ENCODE measurements at places on chromosomes 5 and 9. TPM values are rescaled to one million over a fixed set of nuclear protein-coding genes. Genes with fewer than 3 reads are reported as not detected.

GRCh38 chr9:113614843-113615648 lies 151.5 kb downstream of the RGS3 start:
- DNase-seq, result peak; percentile 68
- H3K27me3 ChIP-seq, result no peaks in the 10 kb centered on the region
- peak overlapping the region; percentile 76 for H3K27ac ChIP-seq

DNA sequence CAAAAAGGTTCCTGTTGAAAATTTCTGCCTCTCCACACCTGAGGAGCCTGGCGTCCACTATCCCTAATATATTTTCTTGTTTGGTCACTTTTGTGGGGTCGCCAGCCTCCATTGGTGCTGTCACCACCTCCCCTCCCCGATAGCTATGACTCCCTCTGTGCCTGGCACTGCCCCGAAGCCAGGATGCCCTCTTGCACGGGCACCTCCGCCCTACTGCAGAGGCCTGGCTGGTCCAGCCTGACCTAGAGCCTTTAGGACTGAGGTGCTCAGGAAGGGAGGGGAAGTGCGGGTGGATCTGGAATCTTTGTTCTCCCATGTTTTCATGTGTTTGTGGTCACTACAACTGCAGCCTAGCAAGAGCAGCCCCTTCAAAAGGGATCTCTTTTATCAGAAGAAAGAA lies 62.6 kb downstream of the WNK2 start:
- no peaks in the 10 kb centered on the region for H3K36me3 ChIP-seq

DNA sequence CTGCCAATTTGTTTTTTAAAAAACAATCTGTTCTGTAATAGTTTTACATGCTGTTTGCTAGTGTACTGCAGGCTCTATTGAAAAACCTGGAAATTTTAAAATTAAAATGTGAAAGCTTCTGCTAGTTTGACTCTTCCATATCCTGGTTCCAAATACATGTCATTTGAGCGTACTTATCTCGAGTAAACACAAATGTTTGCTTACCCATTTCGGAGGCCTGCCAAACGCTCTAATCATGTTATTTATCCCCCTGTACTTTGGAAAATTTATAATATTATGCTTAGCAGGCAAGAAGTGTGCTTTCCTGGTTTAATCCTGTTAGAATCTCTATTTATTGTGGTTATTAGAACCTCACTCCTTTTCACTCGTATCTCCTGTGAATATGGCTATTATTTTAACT lies 476.8 kb upstream of the CYLC2 start:
- no peaks in the 10 kb centered on the region for H3K36me3 ChIP-seq
- no peaks in the 10 kb centered on the region for H3K4me1 ChIP-seq
- no peak overlapping the region for H3K4me3 ChIP-seq
- H3K27ac ChIP-seq, result no peak overlapping the region
- H3K27me3 ChIP-seq, result no peaks in the 10 kb centered on the region
- DNase-seq, result no peak

- H3K4me1 ChIP-seq, result peaks cover 17% of the 10 kb centered on the region
- H3K36me3 ChIP-seq, result no peaks in the 10 kb centered on the region
- H3K27ac ChIP-seq, result no peak overlapping the region
- DNase-seq, result no peak
Observed at GRCh38 chr5:16812448-16812847, 123.6 kb downstream of the MYO10 start.

- H3K36me3 ChIP-seq, result no peaks in the 10 kb centered on the region
- no peak overlapping the region for H3K4me3 ChIP-seq
- H3K27ac ChIP-seq, result no peak overlapping the region
- H3K27me3 ChIP-seq, result peaks cover 38% of the 10 kb centered on the region
Observed at GRCh38 chr5:178587763-178588611, 2.2 kb downstream of the COL23A1 start.

DNA sequence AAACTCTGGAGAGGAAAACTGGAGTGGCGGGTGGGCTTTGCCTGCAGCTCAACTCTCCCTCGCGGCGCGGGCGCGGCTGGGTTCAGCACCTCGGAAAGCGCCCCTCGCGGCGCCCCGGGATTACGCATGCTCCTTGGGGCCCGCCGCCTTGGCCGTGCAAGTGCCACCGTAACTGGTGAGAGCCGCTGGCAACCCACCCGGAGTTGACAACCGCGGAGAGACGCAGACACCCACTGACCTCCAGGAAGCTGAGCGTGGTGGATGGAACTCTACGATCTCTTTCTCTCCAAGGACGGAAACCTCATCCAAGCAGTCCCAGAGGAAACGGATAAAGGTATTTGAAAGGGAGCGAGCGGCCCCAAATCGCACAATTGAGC lies 194 bp upstream of the RXFP3 start:
- peaks cover 20% of the 10 kb centered on the region for H3K4me1 ChIP-seq
- H3K4me3 ChIP-seq, result peak overlapping the region; percentile 61
- peak; percentile 51 for DNase-seq
- H3K36me3 ChIP-seq, result no peaks in the 10 kb centered on the region

GRCh38 chr9:105993116-105993854 lies 298.9 kb downstream of the TMEM38B start:
- no peaks in the 10 kb centered on the region for H3K4me1 ChIP-seq
- no peak for DNase-seq
- H3K27ac ChIP-seq, result no peak overlapping the region
- H3K36me3 ChIP-seq, result no peaks in the 10 kb centered on the region
- H3K27me3 ChIP-seq, result no peaks in the 10 kb centered on the region

DNA sequence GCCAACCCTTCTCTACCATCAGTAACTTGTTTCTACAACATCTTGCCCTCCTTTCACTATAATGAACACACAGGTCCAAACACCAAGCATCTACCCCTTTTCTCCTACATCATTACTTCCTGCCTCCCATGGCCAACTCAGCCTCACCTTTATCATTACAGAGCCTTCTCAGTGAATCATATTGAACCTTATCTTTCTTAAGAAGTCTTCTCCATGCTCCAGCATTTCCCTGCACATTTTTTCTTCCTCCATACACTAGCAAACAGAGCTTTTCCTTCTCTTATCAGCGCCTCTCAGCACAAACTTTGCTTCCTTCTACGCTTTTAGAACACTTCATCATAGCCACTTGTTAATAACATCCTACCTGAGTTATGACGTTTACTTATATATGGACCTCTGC lies 148.2 kb downstream of the ARL15 start:
- no peak overlapping the region for H3K27ac ChIP-seq
- DNase-seq, result no peak

- DNase-seq, result no peak
- no peaks in the 10 kb centered on the region for H3K27me3 ChIP-seq
- H3K4me1 ChIP-seq, result peaks cover 83% of the 10 kb centered on the region
- no peak overlapping the region for H3K4me3 ChIP-seq
- peak overlapping the region; percentile 85 for H3K27ac ChIP-seq
Observed at GRCh38 chr9:35522700-35523099, 32.8 kb downstream of the RUSC2 start.

GCNT4 gene
- 0.27 TPM for total RNA-seq

DNA sequence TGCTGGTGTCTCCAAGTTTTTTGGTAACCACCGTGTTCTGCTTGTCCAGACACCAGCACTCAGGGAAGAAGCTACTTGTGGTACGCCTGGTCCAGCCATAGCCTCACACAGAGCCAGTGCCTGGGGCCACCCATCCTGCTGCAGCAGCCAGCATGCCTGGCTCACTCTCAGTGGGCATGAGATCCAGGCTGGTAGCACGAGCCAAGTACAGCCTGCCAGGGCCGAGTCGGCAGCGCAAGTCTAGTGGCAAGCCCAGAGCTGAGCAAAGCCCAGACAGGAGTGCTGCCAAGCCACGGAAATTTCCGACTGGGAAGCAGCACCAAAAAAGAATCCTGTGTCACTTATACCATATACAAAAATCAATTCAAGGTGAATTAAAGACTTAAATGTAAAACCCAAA lies 36.3 kb upstream of the FBXL17 start:
- peak; percentile 74 for DNase-seq
- H3K27me3 ChIP-seq, result no peaks in the 10 kb centered on the region
- H3K4me1 ChIP-seq, result no peaks in the 10 kb centered on the region
- no peaks in the 10 kb centered on the region for H3K36me3 ChIP-seq
- no peak overlapping the region for H3K4me3 ChIP-seq

CFAP157 gene
- total RNA-seq, result not detected

DNA sequence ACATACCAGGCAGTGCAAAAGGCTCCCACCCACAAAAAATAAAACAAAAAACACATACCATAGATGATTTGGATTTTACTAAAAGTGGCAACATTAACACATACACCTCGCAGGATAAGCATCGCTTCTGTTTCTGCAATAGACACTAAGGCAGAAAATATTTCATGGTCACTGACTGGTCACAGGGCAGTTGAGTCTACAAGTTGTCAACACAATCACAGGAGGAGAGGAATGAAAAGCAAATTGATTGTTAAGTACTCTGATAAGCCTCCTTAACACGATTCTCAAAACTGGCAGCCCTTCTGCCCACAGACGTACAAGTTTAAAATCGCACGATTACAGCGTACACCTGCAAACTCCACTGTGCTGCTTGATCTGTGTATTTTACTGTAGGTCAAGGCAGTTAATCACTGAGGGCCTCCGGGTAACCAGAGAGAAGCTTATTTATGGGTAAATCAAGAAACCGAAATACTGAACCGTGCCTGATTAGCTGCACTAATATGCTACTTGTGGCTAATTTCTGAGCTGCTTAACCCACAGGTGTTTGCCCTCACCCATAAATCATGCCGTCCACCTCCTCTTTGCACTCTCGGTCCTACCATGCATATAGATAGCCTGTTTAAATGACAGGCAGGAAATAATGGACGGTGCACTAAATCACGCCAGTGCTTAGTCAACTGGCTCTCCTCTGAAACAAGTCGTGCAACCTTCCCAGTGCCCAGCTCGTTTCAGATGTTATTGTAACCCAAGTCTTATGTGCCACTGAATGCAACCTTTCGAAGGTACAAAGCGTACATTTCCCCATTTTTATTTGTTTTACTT lies 659.4 kb upstream of the ADAMTS16 start:
- H3K27me3 ChIP-seq, result peaks cover 16% of the 10 kb centered on the region
- no peaks in the 10 kb centered on the region for H3K4me1 ChIP-seq
- no peak for DNase-seq
- H3K27ac ChIP-seq, result no peak overlapping the region

DNA sequence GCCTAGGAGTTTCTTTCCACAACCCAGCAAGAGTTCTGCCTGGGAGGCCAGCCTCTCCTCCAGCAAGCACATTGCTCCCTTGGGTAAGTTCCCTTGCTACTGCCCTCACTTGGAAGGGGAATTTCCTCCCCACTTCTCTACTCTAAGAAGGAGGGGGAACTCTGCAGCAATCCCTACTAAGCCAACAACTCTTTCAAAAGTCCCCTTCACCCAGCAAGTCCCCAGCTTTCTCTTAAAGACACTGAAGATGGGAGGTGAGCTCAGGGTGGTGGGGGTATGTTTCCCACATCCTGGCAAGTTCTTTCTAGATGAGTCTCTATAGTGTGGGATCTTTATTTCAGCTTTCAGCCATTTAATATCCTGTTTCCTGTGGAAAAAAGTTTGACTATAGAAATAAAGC lies 49.0 kb downstream of the PDE8B start:
- no peak overlapping the region for H3K27ac ChIP-seq
- H3K27me3 ChIP-seq, result peaks cover 7% of the 10 kb centered on the region
- no peak for DNase-seq
- H3K4me1 ChIP-seq, result no peaks in the 10 kb centered on the region
- no peak overlapping the region for H3K4me3 ChIP-seq

Measured in left ventricle myocardium inferior (tissue), 1 donor.